ENCODE measurements at places on chromosomes 2 and 18. TPM values are rescaled to one million over a fixed set of nuclear protein-coding genes. Genes with fewer than 3 reads are reported as not detected.

DNA sequence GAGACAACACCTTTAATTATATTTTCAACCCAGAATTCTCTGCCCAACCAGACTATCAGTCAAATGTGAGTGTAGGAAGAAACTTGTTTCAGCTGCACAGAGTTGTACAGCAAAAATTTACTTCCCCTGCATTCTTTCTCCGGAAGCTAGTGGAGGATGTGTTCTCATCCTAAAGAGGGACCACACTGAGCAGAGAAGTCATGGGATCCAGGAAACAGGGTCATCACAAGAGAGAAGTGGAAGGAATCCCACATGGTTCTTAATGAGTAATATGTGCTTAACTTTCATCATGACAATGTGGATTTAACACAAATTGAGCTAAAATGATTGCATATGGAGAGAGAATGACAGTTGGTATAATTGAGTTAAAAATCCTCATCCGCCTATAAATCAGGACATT, 78.2 kb downstream of the INPP4A start:
- DNase-seq: no peak

DNA sequence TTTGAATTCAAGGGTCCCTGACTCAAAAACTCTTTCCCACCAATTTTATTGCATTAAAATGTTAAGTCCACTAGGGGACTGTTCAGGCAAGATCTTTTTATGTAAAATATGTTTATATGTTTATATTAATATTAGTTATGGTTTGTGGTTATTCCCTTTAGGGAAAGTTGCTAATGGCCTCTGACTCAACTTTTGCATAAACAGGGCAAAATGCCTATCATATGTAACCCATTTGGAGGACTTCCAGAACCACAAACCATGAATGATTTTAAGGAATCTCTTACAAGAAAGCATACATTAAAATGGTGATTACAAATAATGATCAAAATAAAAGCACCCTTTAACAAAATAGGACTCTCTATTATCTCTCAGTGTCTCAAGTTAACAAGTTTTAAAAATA, 1484.5 kb upstream of the ZEB2 start:
- no peak for DNase-seq

DNA sequence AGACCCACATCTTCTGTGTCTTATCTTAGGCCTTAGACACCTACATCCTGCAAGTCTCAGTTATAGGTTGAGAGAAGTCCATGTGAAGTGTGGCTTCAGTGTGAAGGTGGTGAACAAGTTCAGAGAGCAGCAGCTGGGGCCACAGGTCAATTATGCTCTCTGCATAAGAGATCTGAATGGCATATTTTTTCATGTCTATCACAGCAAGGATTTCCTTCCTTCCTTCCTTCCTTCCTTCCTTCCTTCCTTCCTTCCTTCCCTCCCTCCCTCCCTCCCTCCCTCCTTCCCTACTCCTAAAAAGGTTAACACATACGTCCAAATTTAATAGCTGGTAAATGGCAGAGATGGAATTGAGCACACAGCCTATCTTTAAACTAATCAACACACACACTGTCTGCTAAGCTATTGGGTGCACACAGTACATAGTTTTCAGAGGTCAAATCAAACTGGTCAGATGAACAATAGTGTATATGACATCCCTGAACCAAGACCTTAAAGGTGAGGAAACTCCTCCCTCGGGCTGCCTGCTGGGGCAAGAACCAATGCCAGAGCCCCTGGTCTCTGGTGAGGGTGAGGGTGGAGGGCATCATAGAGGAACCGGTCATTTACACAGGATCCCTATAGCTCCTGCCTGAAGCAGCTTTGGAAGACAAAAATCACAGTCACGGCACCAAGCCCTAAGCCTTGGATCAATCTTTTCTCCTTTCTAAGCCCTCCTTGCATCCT, 240.9 kb downstream of the ICOS start:
- DNase-seq: no peak

- DNase-seq: no peak
Observed at GRCh38 chr2:49028101-49028500, 126.2 kb downstream of the FSHR start.

DNA sequence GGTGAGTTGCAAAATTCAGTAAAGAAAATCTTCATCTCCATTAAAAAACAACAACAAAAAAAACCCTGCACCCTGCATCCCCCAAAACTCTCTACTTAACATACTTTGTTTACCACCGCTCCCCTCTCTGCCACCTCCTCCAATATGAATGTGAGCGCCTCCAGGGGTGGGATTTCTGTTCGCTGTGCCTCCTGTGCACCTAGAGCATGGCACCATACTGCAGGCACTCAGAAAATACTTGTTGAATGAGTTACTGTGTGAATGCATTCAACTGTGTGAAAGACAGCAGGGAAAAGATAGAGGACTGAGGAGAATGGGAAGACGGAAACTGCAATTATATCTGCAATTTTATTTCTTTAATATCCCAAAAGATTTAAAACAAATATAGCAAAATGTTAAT, 4.5 kb downstream of the CEBPZ start:
- no peak for DNase-seq

DNA sequence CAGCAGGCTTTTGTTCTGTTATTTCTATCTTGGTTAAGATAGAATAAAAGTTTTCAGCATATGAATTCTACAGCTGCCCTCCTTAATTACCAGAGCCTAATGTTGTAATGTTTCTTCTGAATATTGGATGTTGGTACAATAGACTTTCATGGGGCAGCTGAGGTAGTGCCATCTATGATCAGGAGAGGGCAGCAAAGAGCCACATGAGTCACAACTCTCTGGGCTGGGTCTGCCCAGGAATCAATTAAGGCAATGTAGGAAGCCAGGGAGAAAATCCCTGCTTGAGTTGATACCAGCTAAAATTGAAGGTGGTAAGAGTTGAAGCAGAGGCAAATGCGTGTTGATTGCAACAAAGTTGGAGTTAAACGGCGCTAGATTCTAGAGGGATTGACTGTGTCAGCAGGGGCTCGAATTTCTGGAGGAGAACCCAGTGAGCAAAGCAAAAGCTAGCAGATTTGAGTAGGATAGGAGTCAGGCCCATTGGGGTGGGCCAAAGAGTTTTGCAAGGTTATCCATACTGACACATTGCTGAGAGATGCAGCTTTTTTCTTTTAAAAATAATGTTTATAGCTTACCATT, 10.6 kb upstream of the MC5R start:
- DNase-seq: peak; percentile 89

DNA sequence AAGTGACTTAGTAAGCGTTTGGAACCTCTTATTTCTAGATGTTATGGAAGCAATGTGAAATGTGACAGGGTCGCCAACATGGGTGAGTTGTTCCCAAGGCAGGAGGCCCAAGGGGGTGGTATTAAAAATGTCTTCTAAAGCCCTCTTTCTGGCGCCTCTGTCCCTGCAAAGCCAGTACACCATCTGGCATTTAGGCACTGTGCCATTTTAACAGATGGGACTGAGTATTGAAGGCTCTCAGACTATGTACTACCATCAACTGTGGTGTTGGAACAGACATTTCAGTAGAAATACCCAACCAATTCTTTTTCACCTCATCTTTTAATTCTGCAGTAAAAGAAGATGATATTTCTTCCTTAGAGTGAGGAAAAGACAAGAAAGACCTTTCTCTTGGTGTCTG, 384.5 kb upstream of the MMADHC start:
- peak; percentile 9 for DNase-seq

DNA sequence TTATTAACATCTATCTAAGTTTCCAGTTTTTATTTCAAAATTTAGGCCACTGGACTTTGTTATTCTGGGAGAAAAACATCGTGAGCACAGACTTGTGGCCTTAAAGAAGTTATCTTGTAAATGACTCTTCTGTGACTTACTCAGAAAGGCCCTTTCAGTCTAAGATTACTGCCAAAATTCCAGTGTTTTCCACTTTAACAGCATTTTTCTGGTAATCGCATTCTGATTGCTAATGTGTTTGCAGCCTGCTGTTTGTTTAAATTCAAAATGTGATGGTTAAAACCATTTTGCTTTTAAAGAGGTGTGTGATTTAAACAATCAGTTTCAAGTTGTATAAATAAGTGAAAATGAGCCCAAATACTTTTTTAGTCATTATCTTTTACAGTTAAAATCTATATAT, 136.7 kb upstream of the DAPL1 start:
- DNase-seq: no peak

GRCh38 chr18:2898186-2898640, 51.4 kb downstream of the EMILIN2 start:
- DNase-seq: no peak

GRCh38 chr18:28175930-28176697, 816 bp downstream of the CDH2 start:
- no peak for DNase-seq

GRCh38 chr2:157866666-157867642, 9.2 kb downstream of the ACVR1 start:
- DNase-seq: no peak

GRCh38 chr2:53994818-53995808, 24.3 kb upstream of the PSME4 start:
- DNase-seq: no peak

DNA sequence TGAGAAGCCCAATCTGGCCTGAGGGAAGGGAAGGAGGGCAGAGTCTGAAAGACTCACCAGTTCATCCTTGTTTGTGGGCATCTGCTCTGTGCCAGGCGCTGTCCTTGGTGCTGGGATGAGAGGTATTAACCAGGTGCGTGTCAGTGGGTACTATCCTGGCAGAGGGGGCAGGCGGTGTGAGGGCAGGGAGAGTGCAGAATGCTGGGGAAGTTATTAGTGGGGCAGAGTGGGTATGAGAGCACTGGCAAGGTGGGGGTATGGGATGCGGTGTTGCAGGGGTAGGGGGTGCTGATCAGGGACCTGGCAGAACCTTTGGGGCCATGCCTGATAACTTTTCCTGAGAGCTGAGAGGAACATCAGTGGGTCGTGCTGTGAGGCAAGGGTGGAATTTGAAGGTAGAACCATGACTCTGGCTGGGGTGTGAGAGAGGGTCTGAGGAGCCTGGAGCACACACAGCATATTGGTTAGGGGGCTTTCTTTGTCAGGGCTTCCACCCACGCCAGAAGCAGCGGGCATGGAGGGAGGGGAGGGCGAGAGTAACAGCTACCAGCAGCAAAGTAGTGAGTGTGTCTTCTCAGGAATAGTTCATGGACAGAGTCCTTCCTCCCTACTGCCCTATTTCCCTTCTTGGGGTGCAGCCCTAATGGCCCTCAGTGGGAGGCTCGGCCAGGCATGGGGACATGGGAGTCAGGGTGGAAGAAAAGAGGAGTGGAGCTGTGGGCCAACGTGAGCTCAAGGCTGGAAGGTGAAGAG, 290.7 kb downstream of the CYP26B1 start:
- DNase-seq: no peak

The FBLN7 gene
- total RNA-seq: 0.72 TPM

The CD302 gene
- 9.4 TPM for total RNA-seq

The INPP5D gene
- total RNA-seq: 14.4 TPM

The HOXD1 gene
- 4.6 TPM for total RNA-seq

The NBAS gene
- total RNA-seq: 25.8 TPM

The APCDD1 gene
- 3.8 TPM for total RNA-seq
